ENCODE measurements at places on chromosomes 13 and 19.

DNA sequence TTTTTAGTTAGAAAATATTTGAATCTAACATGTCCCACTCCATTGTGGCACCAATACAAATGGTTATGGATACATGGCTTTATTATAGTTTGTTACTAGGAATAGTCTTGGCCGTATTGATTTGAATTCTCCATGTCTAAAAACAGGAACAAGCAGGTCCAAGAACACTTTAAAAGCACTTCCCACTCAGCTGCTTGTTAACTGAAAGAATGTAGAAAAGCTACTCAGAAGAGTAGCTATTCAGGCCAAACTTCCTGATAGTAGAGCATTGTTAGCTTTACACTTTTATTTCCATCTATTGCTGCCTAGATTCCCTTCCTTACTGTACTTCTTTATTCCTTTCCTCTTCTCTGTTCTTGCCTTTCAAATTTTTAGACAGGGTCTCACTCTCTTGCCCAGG lies 6.9 kb downstream of the PIBF1 start:
- DNase-seq: no peak

DNA sequence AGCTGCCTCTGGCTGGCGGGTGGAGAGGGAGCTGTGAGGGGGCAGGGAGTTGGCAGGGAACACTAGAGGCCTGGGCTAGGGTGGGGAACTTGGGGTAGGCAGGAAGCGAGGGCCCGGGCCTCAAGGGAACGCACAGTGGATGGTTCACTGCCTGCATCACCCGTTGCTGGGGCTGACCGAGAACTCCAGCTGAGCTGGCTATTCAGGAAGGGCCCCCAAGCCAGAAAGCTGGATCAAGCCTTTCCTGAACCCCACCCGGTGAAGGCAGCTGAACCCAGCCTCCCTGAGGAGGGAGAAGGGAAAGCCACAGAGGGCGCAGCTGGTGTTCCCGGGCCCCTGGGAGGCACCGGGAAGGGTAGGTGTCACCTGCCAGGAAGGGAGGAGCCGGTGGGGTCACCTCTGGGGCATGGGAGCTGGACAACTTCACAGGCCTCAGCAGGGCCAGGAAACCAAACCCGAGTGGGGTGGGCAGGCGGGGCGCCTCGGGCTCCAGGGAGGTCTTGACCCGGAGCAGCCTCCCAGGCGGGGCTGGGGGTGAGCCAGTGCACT lies 13.9 kb downstream of the PALM start:
- no peak for DNase-seq

DNA sequence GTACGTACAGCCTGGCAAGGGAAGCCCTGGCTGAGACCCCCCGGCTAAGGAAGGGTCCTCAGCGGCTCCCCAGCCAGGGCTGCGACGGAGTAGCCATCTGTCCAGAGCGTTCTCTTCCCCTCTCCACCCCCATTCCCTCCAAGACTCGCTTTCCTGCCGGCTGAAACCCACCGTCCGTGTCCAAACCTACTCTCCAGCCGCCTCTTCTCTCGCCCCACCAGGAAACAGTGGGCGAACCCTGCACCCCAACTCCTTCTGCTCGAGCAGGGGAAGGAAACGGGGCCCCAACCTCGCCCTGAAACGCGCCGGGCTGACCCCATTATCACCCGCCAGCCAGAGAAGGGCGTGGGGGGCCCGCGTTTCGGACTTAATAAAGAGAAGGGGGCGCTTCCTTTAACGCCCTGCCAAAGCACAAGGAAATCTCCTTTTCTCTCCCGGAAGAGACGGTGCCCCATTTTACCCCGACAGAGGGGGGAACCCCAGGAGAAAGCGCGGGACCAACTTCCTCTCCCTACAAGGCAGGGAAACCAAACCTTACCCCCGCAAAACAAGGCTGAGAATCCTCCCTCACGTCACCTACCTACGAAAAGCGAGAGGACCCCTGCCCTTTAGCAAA lies 2.5 kb downstream of the ZC3H4 start:
- DNase-seq: peak; percentile 59

DNA sequence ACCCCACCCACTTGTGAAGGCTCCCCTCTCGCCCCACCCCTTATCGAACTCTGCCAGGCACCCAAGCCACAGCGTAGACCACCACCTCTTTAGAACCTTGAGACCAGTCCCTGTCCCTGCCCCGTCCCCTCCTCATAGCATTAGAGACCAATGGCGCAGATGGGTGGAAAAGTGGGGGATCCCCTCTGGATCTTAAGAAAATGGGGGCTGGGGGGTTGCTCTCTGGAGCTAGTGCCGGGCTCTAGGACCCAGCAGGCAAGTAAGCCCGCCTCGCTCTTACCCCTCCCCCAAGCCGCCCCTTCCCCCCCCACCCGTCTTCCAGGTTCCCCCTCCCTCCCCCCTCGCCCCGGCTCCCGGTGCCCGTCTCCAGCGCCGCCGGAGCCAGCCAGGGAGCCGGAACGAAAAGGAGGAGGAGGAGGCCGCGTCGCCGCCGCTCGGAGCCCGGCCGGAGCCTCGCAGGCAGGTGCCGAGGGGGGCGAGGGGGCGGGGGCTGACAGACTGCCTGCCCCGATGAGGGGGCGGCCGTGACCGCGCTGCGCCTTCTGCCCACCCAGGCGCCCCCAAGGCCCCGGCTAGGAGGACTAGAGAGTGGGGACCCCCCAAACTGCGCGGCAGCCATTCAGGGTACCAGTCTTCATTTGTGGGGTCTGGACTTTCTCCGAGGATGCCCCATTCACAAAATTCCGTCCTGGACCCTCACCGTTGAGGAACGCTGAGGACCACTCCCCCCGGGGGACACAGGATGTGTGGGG lies at the start of gene SPRED3:
Gene SPRED3, plus strand, starts transcription at position 349 of the 752 bp plus-strand sequence. CDS start 1,606 bp downstream, outside the sequence.
- DNase-seq: no peak

DNA sequence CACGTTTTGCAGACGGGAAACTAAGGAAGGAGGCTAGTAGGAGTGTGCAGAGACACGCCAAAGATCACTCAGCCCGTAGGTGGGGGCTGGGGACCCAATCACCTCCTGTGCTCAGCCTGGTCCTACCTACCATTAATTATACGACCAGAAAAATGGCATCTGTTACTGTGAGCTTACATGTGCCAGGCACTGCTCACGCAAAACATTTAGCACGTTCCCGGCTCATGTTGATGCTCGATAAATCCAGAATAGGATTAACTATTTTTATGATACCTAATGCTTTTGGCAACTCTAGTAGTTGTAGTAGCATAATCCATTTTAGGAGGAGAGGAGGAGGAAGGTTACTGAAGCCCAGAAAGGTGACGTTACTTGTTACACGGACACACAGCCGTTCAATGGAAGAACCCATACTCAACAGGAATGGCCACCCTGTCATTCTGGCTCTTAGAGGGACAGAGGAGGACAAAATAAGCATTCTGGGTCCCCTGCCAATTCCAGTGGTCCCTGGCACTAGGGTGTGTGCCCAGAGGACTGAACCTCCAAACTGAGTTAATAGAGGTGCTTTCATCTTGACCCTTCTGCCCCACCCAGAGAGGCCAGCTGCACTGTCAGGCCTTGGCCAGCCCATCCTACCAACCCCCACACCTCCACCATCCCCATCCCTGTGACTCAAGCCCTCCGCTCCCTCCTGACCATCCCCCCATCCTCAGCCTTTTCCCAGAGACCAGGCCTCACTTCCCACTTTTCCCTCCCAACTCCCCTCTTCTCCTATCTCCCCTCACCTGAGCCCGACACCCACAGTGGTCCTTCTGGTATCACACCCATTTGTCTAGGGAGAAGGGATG lies 5.0 kb upstream of the EML2 start:
- no peak for DNase-seq

DNA sequence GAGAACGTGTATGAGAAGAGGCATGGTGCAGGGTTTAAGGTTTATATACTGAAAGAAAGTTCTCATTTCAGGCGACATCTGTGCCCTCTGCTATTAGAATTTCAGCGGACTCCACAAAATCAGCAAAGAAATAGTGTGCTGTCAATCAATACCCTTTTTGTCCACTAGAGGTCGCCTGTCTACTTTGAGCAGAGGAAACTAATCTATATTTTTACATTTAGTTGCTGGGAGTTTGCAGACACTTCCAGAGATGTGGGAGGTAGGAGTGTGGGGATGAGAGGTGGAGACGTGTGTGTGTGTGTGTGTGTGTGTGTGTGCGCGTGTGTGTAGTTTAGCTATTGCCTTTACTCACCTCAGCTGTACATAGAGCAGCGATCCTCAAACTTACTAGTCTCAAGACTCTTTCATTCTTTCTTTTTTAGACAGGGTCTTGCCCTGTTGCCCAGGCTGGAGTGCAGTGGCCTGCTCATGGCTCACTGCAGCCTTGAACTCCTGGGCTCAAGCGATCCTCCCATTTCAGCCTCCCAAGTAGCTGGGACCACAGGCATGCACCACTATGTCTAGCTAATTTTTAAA lies 9.7 kb downstream of the INAFM1 start:
- peak; percentile 78 for DNase-seq

- DNase-seq: no peak
Measured at GRCh38 chr13:80469853-80470381, 129.0 kb upstream of the SPRY2 start.

GRCh38 chr19:30449078-30449590 lies 77.0 kb downstream of the ZNF536 start:
- no peak for DNase-seq

GRCh38 chr13:113337556-113337955 lies 26.4 kb downstream of the GRTP1 start:
- DNase-seq: no peak

DNA sequence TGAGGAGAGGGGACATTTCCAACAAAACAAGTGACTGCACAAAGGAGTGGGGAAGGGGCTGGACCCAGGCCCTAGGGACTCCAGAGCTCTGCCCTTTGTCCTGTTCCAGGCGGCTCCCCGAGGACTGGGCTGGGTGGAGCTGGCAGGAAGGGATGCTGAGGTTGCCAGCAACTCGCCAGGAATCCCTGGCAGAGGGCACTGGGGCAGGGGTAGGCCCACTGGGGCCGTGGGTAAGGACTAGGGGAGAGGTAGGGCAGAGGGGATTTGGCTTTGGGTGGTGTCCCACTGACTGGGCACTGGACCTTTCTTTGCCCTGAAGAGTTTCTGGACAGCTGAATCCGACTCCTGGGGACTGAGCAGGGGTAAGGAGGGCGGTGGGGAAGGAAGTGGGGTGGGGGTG lies 7.9 kb downstream of the LIPE start:
- DNase-seq: no peak

DNA sequence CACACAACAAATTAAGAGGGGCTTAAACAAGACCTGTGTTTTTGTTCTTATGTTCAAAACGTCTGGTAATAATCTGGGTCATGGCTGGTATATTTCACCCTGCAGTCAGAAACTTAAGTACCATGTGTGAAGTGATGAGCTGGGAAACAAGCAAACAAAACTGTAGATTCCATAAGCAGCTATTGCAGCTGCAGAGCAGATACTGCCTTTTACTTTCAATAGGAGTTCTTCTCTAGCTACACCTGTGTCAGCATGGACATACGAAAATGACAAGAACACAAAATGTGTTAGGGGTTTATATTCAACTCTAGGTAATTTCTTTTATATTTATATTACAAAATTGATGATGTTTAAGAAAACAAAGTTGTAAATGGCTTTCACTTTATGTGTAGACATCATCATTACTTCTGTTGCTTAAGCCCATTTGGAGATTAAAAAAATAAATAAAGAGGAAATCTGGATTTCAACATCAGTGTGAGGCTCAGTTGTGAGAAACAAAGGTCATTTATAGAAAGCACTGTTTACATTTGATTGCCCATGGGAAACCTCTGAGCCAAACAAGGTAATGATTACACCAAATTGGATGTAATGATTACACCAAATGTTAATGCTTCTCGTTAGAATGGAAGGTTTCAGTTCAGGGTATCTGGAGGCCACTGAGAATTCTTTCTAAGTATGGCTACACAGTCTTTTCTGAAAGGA lies 451.0 kb upstream of the SLC10A2 start:
- no peak for DNase-seq

GRCh38 chr13:42735010-42735409 lies 46.4 kb upstream of the FAM216B start:
- DNase-seq: no peak

- no peak for DNase-seq
Measured at GRCh38 chr19:44726465-44726864, 22.0 kb upstream of the BCL3 start.

DNA sequence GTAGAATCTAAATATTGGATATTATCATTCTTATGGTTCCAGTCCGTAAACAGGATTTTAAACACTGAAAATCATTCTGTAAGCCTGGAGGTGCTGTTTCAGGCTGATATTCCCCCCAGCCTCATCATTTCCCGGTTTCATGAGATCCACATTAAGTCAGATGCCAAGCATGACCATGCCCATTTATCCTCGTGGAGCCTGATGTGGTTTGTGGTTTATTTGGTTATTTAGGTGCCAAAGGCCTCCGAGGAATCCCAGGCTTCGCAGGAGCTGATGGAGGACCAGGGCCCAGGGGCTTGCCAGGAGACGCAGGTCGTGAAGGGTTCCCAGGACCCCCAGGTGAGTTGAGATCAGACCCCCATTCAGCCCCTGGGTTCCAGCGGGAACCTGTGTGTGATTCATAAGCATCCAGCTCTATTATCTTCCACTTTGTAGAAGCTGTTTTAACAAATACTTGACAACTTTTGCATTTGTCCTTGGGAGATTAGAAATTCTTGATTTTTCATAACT lies 92.5 kb downstream of the RAB20 start:
- no peak for DNase-seq

GRCh38 chr19:48445256-48445605 lies 552 bp upstream of the GRWD1 start:
- no peak for DNase-seq

- no peak for DNase-seq
Measured at GRCh38 chr13:101059793-101060192, 356.5 kb downstream of the NALCN start.

DNA sequence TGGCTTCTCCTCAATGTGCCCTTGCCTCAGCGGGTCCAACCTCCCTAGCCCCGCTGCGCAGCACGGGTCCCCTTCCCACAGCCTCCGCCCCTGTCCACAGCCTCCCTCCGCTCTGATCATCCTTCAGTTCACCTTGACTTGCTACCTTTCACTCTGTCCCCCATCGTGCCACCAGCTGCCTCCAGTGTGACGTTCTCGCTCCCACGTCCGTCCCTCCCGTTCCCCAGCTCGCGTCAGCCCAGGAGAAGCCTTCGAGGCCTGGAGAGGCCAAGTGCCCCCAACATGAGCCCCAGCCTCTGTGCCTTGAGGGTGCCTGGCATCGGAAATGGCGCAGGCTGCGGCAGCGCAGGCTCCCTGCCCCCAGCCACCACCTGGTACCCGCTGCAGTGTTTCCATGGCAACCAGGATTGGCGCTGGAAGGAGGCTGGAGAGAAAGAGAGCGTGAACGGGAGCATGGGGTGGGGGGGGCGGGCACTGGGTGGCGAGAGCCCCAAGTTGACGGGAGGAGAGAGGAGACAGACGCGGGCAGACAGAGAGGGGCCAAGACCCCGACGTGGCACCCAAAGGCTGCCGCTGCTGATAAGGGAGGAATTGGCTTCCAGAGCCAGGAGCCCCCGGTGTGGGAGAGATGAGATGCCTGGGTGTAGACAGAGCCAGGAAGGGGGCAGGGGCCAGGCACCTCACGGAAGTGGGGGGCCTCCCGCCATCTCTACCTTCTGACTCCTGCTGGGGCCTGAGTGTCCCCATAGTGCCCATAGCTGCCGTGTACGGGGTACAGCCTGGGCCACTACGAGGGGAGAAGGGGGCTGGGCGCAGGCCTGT lies 844 bp upstream of the ASPDH start:
- DNase-seq: no peak

GRCh38 chr19:45091031-45091923 lies 1.7 kb upstream of the PPP1R37 start:
- peak; percentile 98 for DNase-seq

- DNase-seq: no peak
Measured at GRCh38 chr13:73467125-73467524, 408.3 kb downstream of the KLF5 start.

All from activated CD4-positive, alpha-beta T cell treated with anti-CD3 and anti-CD28 coated beads, Interleukin-2, Interleukin-4, amounts not matched to agents 100 ng/mL and 50 ng/mL, durations not matched to agents 16 hours and 8 hours (primary cell).